ENCODE measurements at places on chromosomes 5 and 9.

- no peak for DNase-seq
Observed at GRCh38 chr5:176628406-176629228, 1.7 kb downstream of the SNCB start.

DNA sequence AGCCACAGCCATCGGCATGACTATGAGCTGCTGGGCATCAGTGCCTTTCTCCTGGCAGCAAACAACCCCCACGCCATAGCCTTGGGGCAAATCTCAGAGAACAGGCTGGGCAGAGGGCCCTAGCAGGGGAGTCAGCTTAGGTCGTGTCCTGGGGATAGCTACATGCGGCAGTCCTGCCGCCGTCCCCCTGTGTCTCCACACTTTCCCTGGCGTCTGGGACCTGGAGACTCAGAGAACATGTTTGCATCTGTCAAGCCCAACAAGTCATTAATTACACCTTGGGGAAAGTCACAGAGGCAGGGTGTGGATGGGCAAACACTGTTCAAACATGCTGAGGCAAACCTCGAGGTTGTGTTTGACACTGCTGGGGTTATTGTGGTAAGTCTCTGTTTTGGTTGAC, 123.6 kb downstream of the C5orf15 start:
- no peak for DNase-seq

DNA sequence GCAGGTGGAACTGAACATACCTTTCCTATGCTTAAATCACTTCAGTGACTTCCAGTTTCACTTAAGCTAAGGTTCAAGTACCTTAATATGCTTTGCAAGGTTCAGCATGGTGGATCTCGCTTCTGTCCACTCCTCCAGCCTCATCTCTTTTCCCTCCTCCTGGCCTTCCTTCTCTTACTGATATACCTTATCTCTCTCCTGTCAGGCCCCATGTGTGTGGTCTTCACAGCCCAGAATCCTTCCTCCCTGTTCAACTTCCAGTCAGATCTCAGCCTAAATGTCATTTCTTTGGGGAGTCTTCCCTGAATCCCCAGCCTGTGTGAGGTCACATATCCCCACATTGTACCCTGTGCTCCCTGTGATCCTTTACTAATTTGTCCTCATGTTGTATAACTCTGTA, 87.7 kb downstream of the ANGPTL2 start:
- DNase-seq: no peak

GRCh38 chr5:132655821-132656773, 1.9 kb upstream of the IL13 start:
- DNase-seq: no peak

DNA sequence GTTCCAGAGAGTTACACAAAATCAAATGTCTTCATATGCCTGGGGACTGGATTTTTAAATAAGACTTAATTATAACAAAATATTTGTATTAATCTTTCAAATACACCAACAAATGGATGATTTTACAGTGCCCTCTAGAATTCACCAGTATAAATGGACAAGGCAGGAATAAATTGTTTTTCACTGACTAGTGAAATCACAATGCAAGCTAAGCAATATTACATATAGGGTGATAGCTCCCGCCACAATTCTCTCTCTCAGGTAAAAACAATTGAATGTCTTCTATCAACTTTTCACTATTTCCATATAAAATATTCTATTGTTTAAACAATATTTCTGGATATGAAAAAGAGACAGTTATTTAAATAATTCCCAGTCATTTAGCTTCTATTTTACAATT, 8.0 kb upstream of the CCDC112 start:
- no peak for DNase-seq

DNA sequence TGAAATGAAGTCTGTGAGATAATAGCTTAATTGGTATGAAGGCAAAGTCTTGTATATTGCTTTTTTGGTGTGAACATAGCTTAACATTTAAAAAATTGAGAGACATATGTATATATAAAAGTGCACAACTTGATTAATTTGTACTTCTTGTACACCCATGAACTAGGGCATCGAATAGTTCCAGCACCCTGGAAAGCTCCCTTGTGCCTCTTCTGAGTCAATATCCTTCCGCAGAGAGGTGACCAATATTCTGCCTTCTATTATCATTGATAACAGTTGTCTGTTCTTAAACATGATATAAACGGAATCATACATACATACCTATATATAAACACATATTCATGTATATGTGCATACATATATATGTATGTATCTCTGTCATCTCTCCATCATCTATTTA, 185.4 kb downstream of the PHF2 start:
- DNase-seq: no peak

DNA sequence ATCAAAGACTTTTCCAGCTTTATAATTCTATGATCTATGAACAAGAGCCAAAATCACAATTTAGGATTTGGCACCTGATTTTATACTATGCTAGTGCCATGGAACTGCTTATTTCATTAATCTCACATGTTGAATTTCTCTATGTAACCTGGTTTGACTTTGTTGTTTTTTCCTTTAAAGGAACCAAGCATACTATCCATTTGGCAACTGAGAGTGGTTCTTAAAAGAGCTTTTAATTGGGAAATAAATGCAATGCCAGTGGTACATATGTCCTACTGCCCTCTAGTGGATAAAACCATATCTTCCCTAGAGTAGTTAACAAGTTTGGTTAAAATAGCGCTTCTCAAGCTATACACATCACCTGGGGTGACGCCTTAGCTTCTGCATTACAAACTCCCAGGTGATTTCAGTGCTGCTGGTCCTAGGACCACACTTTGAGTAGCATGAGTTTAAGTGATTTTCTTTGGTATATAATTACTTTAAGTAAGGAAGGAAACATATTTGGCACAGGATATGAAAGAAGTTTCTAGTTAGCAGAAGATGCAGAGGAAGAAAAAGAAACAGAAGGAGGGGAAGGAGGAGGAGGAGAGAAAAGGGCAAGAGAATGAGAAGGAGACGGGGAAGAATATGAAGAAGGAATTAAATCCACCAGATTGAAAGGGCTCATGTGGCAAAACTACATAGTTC, 56.8 kb downstream of the FGF10 start:
- DNase-seq: no peak

DNA sequence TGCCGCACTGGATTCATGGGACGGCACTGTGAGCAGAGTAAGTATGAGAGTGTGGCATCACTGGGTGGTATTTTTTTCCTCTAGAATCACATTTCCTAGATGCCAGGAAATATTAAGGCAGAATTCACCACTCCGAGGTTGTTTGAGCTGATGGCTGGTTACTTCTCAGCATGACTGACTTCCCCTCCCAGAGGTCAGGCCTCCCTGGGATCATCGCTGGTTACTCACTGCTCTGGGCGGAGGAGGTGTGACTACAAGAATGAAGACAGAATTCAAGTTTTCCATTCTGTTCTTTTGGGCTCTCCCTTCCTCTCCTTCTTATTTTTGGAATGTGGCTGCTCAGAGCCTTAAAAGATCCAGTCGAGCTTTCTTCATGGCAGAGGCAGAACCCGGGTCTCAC, 76.6 kb upstream of the PRRC1 start:
- DNase-seq: no peak

DNA sequence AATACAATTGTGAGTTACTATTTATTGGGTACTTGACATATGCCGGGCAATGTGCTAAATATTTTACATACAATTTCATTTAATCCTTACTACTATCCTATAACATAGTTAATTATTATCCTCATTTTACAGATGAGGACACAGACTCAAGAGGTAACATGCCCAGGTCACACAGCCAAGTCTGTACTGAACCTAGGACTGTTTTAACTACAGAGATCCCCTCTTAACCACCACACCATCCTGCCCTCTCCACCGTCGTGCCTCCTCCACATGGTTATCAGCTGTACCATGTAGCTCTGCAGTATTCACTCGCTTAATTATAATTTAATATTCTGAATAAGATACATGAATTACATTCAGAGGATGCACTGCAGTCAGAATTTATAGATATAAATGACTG, 5.3 kb downstream of the RAB14 start:
- DNase-seq: no peak

DNA sequence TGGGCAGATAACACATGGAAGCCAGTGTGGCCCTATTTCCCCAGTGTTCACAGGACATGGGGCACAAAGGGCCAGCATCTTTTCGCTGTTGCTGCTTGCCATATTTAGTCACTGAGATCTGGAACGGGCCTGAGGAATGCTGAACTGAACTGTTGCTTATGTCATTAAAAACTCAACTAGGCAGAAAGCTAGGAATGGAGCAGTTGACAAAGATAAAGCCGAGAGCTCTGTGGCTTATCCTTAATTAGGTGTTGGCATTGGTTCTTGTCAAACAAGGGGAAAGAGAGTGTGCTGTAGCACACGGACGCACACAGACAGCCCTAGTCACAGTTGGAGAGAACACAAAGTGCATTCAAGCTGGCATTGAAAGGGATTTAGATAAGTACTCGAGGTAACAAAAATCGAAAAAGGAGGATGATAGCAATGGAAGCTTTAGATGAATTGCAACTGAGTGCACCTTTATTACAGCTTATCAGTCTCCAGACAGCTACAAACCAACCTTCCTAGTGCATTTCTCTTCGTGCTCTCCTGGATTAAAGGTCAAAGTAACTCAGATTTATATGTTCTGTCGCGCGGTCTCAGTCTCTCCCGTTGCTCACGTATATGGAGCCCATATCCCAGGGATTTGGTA, 450.2 kb upstream of the ZNF608 start:
- no peak for DNase-seq

DNA sequence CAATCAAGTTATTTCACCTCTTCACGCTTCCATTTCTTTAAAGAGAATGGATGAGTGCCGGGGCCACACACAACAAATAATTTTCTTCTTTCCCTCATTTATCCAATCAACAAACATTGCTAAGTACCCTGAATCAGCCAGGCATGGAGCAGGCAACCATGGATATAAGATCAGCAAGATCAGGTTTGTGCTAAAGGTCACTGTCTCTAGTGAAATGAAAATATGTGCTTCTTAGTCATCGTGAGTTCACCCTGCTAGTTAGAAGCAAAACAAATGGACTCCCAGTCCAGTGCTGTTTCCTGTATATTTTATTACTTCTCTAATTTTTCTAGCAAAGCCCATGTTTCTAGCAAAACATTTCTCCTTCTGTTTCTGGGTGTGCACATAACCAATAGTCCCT, 629.2 kb downstream of the BNC2 start:
- no peak for DNase-seq

DNA sequence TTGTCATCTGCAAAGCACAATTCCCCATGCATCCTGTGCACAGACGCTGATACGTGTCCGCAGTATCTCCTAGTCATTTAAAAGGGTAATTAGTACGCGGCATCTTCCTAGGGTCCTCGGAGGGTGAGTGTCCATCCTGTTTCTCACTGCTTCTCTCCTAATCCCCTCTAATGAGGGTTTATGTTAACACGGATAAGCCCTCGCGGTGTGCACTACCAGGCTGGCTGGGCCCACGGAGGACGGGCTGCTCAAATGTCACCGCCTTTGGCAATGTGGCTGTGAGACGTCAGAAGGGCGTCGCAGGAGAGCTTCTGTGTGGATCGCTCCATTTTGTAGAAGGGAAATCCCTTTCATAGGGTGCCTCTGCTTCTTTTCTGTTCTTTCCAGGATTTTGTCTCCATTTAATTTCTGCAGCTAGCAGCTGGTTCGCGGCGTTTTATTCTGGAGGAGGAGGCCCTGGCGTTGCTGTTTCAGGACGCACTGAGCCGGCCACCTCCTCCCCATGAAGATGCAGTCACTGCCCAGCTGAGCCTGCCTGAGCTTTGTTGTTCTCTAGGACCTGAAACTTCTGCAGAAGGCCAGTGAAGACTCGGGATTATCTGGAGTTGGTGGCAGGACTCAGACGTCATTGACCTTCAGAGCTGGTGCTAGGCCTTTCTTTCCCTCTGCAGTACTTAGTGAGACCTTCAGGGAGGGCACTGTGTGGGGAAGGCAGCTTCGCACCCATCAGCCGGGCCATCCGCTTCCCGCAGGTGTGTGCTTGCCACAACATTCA, 326.1 kb upstream of the IRX1 start:
- no peak for DNase-seq

GRCh38 chr9:92602413-92602812, 66.6 kb upstream of the ECM2 start:
- DNase-seq: no peak

GRCh38 chr9:127763918-127764384, 14.5 kb downstream of the SH2D3C start:
- no peak for DNase-seq

- no peak for DNase-seq
Observed at GRCh38 chr9:71886015-71886414, 25.0 kb downstream of the ABHD17B start.

DNA sequence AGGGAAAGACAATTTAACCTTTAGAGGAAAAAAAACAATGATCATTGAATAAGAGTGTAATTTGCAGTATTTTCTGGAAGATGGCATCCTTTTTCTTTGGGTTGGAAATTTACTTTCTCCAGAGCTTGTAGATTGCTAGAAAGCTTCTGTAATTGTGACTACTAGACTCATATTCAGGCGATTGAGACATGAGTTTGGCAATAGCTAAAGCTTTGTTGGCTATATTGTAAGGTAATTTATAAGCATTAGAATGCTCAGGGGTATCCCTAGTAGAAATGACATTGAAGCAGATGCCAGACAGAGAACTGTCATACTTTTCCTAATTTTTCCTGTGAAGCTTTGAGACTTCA, 115.3 kb downstream of the UNC13B start:
- no peak for DNase-seq

- no peak for DNase-seq
Observed at GRCh38 chr5:61416420-61416819, 84.4 kb downstream of the ZSWIM6 start.

DNA sequence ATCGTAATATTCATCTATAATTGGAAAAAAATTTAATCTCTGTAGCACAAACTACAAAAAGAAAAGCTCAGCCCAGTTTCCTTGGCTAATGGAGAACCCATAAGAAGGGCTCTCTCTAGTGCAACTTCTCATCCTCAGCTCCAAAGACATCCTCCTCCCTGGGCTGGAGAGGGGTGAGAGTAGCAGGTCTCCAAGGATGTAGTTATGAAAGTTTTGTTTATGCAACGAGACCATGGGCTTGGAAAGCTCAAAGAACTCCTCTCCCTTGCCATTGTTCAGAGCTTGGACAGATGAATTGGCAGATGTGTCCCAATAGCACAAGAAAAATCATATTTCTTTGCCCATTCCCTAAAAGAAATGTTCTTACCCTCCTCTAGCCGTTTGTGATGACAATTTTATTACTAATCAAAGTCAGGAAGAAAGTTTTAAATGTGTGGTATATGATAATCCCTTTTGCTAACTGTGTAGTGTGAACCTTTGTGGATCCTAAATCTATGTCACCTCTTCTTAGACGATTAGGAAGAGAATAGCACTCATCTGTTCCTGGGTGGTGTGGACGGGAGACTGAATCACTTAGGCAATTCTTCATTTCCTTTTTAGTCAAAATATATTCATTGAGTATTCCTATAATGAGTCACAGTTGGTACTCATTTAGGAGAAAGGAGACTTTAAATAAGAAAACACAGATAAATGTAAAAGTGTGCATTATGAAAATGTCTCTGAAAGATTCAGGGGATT, 52.2 kb downstream of the GARNL3 start:
- DNase-seq: no peak

GRCh38 chr9:22116758-22117157, 107.7 kb upstream of the CDKN2B start:
- DNase-seq: no peak

- DNase-seq: no peak
Observed at GRCh38 chr9:7608261-7608660, 191.3 kb downstream of the DMAC1 start.

- no peak for DNase-seq
Observed at GRCh38 chr9:107929443-107929842, 439.9 kb upstream of the KLF4 start.

Data from activated naive CD8-positive, alpha-beta T cell treated with anti-CD3 and anti-CD28 coated beads, Interleukin-2, amount 50 U/mL, for 16 hours (primary cell).